CD4-positive, alpha-beta memory T cell (primary cell): ENCODE measurements at places on chromosomes 2 and 18.

DNA sequence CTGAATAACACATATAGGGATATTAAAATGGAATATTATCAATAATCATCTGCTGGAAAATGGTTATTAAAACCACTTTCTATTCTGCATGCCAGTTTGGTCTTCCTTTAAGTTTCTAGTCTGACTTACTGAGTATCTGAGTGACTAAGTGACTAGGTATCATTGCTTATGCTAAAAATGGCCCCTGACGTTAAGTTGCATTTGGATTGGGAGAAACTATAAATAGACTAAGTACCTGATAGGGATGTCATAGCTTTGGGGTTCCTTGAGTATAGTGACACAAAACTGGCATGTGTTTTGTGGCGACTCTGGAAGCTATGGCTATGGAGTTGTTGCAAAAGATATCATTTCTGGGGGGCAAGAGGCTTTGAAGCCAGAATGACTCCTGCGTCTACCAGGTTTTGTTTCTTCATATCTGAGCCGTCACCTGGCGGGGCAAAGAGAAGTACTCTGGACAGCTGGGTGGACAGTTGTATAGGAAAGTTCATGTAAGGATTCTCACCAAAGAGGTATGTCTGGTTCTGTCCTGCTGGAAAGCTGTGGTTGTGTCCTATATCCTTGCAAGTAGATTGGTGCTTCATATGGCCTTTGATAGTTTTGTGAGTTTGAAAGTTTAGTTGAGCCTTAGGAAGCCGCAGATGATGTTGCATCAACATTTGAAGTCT, 17.9 kb downstream of the ITGAV start:
- H3K36me3 ChIP-seq = peaks cover 7% of the 10 kb centered on the region
- no peak overlapping the region for H3K4me3 ChIP-seq
- H3K4me1 ChIP-seq = no peaks in the 10 kb centered on the region
- DNase-seq = no peak

- H3K4me1 ChIP-seq = no peaks in the 10 kb centered on the region
- no peaks in the 10 kb centered on the region for H3K36me3 ChIP-seq
- H3K4me3 ChIP-seq = no peak overlapping the region
- H3K27ac ChIP-seq = no peak overlapping the region
- no peak for DNase-seq
Observed at GRCh38 chr2:12755384-12755783, 38.6 kb downstream of the TRIB2 start.

DNA sequence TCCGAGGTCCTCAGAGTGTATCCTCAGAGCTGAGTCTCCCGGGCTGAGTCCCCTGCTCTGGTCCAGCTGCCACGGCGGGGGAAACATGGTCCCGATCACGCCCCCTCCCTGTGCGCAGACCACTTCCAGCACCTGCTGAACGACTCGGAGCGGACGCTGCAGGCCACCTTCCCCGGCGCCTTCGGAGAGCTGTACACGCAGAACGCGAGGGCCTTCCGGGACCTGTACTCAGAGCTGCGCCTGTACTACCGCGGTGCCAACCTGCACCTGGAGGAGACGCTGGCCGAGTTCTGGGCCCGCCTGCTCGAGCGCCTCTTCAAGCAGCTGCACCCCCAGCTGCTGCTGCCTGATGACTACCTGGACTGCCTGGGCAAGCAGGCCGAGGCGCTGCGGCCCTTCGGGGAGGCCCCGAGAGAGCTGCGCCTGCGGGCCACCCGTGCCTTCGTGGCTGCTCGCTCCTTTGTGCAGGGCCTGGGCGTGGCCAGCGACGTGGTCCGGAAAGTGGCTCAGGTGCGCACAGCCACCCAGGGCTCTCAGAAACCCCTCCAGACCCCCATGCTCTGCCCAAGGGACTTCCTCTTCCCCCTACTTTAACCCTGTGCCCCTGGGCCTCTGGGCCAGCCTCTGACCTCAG, 26.7 kb downstream of the GPC1 start:
- DNase-seq = no peak
- H3K27me3 ChIP-seq = no peaks in the 10 kb centered on the region
- H3K27ac ChIP-seq = no peak overlapping the region
- H3K4me3 ChIP-seq = no peak overlapping the region
- H3K36me3 ChIP-seq = no peaks in the 10 kb centered on the region
- H3K4me1 ChIP-seq = no peaks in the 10 kb centered on the region

- no peaks in the 10 kb centered on the region for H3K27me3 ChIP-seq
- H3K4me1 ChIP-seq = no peaks in the 10 kb centered on the region
- no peak overlapping the region for H3K4me3 ChIP-seq
- H3K36me3 ChIP-seq = no peaks in the 10 kb centered on the region
Observed at GRCh38 chr18:78561757-78562510, 417.7 kb upstream of the SALL3 start.

GRCh38 chr2:8638327-8638726, 43.5 kb upstream of the ID2 start:
- no peaks in the 10 kb centered on the region for H3K36me3 ChIP-seq
- no peaks in the 10 kb centered on the region for H3K27me3 ChIP-seq
- H3K4me1 ChIP-seq = no peaks in the 10 kb centered on the region
- DNase-seq = no peak
- no peak overlapping the region for H3K27ac ChIP-seq
- H3K4me3 ChIP-seq = no peak overlapping the region

DNA sequence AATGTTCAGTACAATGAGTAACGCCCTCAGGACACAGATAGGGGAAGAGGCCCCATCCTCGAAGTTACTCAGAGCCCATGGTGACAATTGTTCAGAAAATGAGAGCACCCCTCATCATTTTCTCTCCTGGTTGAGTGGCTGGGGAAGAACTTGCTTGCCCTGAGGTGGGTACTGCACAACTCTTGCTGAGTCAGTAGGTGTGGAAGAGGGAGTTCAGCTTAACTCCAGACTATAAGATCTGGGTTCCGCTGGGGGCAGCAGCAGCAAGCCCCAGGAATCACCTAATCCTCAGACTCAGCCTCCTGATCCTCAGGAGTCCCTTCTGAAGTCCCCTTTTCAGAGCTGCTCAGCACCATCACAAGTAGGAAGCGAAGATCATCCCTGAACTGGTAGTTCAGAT, 123.7 kb downstream of the PIEZO2 start:
- no peak overlapping the region for H3K27ac ChIP-seq
- no peaks in the 10 kb centered on the region for H3K4me1 ChIP-seq
- H3K27me3 ChIP-seq = no peaks in the 10 kb centered on the region
- H3K36me3 ChIP-seq = no peaks in the 10 kb centered on the region
- no peak overlapping the region for H3K4me3 ChIP-seq

- peaks cover 14% of the 10 kb centered on the region for H3K36me3 ChIP-seq
- H3K4me3 ChIP-seq = no peak overlapping the region
- H3K4me1 ChIP-seq = peaks cover 9% of the 10 kb centered on the region
- DNase-seq = no peak
- no peak overlapping the region for H3K27ac ChIP-seq
- no peaks in the 10 kb centered on the region for H3K27me3 ChIP-seq
Observed at GRCh38 chr2:27781496-27781895, 10.0 kb downstream of the MRPL33 start.

DNA sequence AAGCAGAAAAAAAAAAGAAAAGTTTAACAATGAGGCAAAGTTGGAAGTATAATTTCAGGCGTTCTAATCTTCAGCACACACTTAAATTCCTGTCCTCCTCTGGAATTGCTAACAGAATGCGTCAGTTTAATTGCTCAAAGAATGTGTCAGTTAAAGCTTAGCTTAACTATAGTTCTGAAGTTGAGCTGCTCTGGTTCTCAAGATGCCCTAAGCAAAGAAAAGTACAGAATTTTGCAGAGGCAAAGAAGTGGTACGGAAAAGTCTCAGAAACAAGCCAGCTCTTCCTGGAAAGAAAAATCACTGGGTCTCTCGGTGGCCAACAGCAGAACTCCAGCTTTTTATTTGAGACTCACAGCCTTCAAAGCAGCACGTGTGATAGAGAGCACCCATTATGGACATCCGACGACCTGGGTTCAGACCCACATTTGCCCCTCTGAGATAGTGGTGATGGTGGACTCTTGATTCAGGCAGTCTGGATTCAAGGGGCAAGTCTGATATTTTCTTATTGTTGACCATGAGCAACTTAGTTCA, 22.2 kb upstream of the MYO3B start:
- no peak overlapping the region for H3K27ac ChIP-seq
- no peak overlapping the region for H3K4me3 ChIP-seq
- no peak for DNase-seq
- H3K27me3 ChIP-seq = no peaks in the 10 kb centered on the region

GRCh38 chr2:17573085-17573803, 32.7 kb downstream of the VSNL1 start:
- H3K4me3 ChIP-seq = no peak overlapping the region
- no peak for DNase-seq
- no peaks in the 10 kb centered on the region for H3K27me3 ChIP-seq
- H3K27ac ChIP-seq = no peak overlapping the region
- H3K36me3 ChIP-seq = no peaks in the 10 kb centered on the region

- no peaks in the 10 kb centered on the region for H3K36me3 ChIP-seq
- H3K4me3 ChIP-seq = peak overlapping the region; percentile 55
- H3K27me3 ChIP-seq = no peaks in the 10 kb centered on the region
- H3K27ac ChIP-seq = peak overlapping the region; percentile 86
Observed at GRCh38 chr2:231661422-231662027, 46.8 kb upstream of the PTMA start.

- H3K27me3 ChIP-seq = no peaks in the 10 kb centered on the region
- no peak for DNase-seq
- no peak overlapping the region for H3K4me3 ChIP-seq
- no peak overlapping the region for H3K27ac ChIP-seq
Observed at GRCh38 chr2:201218780-201219179, 35.8 kb downstream of the CASP10 start.

DNA sequence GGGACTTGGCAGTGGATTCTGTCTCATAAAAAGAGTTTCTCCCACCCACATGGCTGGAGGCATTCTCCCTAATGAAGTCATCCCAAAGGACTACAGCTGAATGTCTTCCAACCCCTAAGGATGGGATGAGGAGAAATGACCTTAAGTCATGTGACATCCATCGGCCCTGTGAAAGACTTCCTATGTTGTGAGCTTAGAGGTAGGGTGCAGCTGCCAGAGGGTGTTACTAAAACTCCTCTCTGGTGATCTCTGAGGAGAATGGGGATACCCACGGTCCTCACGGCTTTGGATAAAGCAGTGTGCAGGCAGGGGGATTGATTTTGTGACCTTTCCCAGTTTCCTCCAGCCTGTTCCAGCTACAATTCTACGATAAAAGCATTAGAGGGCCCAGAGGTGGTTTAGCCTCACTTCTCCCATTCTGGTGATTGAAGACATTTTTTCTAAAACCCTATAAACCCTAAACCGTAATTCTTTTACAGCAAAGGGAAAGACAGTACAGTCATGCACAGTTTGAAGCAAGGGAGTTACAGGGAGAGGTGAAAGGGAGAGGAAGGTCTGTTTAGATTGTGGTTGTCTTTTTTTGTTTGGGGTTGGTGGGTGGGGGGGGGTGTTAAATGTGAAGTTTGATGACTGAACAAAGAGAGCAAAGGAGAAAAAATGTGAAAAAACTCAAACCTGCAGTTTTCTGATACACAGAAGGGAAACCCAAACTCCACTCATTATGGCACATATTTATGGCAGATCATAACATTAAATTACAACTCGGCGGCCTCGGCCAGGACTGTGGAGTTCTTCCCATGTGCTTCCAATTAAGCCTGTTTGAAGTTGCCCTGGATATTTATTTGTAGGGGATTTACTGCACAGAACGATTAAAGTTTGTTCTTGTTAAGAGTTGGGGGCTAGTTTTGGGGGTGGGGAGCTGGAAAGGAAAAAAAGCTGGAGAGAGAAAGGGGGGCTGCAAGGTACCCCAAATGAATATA, 26.6 kb upstream of the SLC14A2 start:
- H3K27ac ChIP-seq = no peak overlapping the region
- H3K36me3 ChIP-seq = no peaks in the 10 kb centered on the region
- DNase-seq = no peak
- H3K4me3 ChIP-seq = no peak overlapping the region

DNA sequence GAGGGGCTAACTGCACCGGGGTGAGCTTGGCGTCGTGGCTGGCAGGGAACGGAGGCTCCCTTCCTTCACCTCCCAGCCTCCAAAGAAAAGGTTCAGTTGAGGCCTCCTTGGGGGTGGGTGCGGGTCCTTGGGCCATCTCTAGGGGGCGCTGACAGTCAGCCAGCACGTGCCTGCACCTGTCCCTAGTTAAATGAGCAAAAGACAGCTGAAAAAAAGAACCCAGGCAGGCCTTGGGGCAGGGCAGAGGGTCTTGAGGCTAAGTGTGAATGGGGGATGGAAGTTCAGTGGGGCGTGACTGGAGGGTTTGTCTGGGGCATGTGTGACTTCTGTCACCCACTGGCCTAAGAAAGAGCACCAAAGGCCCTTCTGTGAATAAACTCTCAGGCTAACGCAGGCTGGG, 56.4 kb downstream of the ZFP36L2 start:
- DNase-seq = peak; percentile 66
- no peaks in the 10 kb centered on the region for H3K36me3 ChIP-seq
- peak overlapping the region; percentile 42 for H3K4me3 ChIP-seq

GRCh38 chr2:20823917-20824316, 1.0 kb upstream of the LDAH start:
- no peak for DNase-seq
- H3K27me3 ChIP-seq = no peaks in the 10 kb centered on the region
- no peak overlapping the region for H3K4me3 ChIP-seq
- H3K4me1 ChIP-seq = peaks cover 3% of the 10 kb centered on the region
- no peak overlapping the region for H3K27ac ChIP-seq
- no peaks in the 10 kb centered on the region for H3K36me3 ChIP-seq

DNA sequence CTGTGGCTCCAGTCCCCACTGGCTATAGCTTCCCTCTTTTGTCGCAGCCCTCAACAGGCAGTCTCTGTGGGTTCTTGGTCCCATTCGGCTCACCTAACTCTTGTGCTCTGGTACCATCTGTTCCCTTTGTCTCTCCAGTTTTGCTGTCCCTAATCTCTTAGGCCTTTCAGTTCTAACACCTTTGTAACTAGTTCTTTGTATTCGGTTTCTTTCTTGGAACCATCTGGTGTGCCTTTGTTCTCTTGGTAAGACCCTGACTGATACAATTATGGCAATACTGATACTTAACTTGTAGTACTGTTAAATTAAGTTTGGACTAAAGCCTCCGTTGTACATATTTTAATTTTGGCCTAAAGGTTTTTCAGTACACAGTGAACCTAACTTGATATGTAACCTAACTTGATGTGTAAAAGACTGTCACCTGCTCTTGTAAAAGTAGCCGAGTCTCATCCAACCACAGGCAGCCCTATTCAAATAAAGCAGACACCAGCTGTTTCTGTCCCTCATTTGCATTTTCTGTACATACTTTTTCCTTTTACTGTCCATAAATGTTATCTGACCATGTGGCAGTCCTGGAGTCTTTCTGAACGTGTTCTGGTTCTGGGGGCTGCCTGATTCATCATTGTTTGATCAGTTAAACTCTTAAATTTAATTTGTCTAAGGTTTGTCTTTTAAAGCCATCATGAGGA, 4.8 kb upstream of the MRPL44 start:
- no peak overlapping the region for H3K27ac ChIP-seq
- no peaks in the 10 kb centered on the region for H3K27me3 ChIP-seq
- H3K4me3 ChIP-seq = no peak overlapping the region
- no peaks in the 10 kb centered on the region for H3K36me3 ChIP-seq
- no peak for DNase-seq

- H3K27ac ChIP-seq = no peak overlapping the region
- no peaks in the 10 kb centered on the region for H3K27me3 ChIP-seq
- no peaks in the 10 kb centered on the region for H3K4me1 ChIP-seq
- no peaks in the 10 kb centered on the region for H3K36me3 ChIP-seq
- no peak overlapping the region for H3K4me3 ChIP-seq
Observed at GRCh38 chr2:151976945-151977353, 121.9 kb downstream of the CACNB4 start.
